CD4-positive, CD25-positive, alpha-beta regulatory T cell (primary cell): ENCODE measurements at places on chromosomes 2 and 18.

DNA sequence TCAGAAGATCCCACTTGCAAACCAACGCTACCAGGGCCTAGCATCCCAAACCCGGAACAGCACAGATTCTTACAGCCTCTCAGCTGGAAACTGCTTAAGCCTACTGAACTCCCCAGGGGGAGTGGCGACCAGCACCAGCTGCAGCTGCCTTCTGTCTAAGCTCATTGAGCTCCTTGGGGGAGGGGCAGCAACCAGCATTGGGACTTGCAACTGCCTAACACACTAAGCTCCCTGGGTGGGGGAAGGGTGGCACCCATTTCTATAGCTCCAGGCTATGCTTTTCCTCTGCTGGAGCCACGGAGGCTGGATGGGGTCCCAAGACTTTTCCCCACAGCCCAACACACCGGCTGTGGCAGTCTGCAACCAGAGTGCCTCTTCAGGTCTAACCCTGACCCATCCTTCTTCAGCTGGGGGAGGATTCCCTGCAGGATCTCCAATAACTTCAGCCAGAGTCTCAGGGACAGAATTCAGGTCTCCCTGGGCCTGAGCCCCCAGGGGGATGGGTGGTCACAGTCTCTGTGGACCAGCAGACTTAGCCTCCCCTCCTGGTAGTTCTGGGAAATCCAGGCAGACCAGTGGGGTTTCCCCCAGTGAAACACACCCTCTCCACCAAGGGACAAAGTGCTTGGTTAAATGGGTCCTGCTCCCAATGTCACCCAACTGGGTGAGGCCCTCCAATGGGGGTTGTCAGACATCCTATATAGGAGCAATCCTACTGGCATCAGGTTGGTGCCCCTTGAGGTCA is 45.9 kb upstream of the ITGA4 start:
- DNase-seq, result no peak

- no peak for DNase-seq
Observed at GRCh38 chr2:28434600-28434989, 41.9 kb downstream of the FOSL2 start.

GRCh38 chr18:36533446-36534153 is 236.1 kb downstream of the FHOD3 start:
- no peak for DNase-seq

GRCh38 chr2:29047083-29047845 is 27.1 kb downstream of the PCARE start:
- DNase-seq, result no peak

DNA sequence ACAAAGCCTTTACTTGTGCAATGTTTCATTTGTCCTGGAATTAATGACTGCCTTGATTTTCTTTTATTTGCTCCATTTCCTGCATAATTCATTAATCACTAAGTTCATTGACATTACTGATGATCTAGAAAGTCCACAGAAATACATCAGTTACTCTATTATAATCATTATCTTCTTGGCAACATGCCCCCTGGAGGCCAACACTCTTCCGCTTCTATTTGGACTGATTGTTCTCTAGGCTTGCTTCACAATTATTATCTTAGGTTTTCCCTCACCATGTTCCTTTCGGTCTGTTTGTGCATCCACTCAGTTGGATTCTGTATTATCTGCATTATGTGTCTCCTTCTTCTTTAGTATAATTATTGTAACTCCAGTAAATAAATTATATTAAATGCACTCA is 461.0 kb upstream of the CDH2 start:
- no peak for DNase-seq

DNA sequence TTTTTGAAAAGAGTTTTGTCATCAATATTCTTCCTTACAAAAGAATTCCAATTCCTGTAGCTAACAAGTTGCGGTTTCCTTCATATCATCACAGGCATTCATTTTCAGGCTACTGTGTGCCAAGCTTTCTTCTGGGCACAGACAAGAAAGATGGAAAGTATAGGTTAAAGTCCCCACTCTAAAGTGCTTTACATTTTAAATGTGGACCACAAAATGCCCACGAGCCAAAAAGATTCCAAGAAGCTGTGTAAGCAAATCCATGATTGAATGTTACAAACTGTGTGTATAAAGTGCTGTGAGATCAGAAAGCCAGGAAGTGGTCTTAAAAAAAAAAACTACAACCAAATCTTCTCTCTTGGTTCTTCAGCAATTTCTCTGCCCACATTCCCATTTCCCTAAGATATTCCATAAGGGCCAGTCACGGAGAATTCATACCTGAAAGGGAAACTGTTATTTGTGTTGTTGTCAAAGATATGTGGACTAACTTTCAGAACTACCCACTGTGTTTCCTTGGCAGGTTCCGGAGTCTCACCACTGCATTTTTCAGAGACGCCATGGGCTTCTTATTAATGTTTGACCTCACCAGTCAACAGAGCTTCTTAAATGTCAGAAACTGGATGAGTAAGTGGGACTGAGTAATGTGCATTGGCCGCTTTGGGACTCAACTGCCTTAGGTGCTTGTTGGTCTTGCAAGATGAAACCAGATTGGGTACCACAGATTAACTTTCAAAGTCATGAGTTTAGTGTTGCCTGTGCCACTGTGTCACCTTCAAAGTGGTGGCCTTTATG is 55.7 kb downstream of the RAB27B start:
- DNase-seq, result no peak

- no peak for DNase-seq
Observed at GRCh38 chr18:36297417-36298125, at the start of gene FHOD3. FHOD3 (plus strand) TSS chr18:36297713; CDS start chr18:36297836, 123 bp downstream.

DNA sequence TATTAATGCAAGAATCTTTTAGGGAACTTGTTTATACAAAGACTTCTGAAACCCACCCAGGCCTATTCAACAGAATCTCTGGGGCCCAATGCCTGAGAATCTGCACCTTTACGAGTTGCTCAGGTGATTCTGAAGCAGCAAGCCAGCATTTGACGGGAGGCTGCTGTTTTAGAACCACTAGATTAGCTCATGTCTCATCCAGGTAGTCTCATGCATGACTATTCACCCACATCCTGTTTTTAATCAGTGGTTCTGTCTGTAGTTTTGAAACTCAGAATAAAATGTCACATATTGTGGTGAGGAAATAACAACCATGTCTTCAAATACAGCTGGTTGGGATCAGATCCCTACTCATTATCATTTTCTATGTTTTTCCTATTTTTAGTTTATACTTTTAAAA is 39.5 kb downstream of the CYTIP start:
- DNase-seq, result peak; percentile 94

DNA sequence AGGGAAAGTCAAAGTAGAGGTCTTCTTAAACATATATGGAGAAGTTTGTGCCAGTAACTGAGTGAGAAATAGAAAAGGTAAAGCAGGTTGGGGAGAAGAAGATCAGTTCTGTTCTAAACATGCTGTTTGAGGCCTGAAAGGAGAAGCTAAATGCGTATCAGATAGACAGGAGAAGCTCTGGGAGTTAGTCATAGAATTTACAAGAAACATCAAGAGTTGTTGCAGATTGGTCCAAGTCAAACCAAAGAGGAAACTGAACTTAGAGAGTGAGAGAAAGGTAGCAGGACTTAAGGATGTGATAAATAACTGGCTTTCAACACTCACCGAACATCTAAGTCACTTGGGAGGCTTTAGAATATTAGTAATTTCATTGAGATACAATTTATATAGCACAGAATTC is 29.2 kb upstream of the CERS6 start:
- no peak for DNase-seq

- no peak for DNase-seq
Observed at GRCh38 chr18:48536516-48536915, 2.3 kb upstream of the CTIF start.

DNA sequence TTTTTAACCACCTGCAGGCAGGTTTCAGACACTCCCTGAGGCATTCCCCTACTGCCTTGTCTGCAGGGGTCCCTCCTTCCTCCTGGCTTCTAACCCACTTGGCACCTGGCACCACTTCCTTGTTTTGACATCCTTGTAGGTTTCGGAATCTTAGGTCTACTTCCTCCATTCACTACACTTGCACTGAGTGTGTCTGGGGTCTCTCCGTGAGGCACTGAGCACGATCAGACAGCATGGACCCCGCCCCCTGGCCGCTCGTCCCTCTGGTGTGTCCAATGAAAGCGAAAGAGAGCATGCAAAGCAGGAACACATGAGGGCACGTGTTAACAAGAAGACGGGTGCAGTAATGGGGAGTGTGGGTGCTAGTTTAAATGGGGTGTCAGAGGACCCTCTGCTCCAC is 63.8 kb downstream of the HAUS1 start:
- DNase-seq, result no peak

GRCh38 chr18:66819235-66819634 is 215.3 kb upstream of the CDH19 start:
- DNase-seq, result no peak

DNA sequence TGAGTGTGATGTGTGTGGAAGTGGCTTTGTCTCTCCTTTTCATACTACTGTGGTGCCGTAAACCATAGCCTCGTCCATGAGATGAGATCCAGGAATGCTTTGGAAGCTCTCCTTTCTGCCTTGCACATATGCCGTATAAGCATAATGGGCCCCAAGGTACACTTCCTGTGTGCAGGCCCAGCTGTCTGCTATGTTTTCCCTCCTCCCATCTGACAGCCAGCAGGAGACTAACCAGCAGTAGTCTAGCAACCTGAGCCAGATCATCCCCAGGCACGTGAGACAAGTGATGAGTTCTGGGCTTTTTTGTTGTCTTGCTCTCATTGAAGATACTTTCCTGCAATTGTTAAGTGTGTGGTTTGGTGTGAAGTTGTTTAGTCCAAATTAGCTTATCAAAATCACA is 555.5 kb upstream of the LRRTM4 start:
- no peak for DNase-seq

GRCh38 chr2:99811544-99811943 is 321.7 kb upstream of the REV1 start:
- DNase-seq, result no peak

DNA sequence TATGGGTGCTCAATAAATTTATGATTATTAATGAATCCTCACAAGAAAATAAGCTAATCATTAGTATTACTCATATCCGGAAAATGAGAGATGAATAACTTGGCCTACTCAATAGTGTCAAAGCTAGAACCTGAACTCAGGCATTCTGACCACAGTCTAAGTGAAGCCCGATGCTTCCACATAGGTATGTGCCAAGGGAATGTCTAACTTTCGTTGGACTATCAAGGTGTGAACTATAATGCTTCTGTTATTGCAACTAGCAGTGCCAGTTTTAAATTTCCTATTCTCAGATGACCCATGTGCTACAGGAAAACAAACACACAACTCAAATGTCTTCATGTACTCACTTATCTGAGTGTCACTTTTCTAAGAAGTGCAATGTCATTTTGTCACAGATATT is 1.8 kb downstream of the BARD1 start:
- no peak for DNase-seq

DNA sequence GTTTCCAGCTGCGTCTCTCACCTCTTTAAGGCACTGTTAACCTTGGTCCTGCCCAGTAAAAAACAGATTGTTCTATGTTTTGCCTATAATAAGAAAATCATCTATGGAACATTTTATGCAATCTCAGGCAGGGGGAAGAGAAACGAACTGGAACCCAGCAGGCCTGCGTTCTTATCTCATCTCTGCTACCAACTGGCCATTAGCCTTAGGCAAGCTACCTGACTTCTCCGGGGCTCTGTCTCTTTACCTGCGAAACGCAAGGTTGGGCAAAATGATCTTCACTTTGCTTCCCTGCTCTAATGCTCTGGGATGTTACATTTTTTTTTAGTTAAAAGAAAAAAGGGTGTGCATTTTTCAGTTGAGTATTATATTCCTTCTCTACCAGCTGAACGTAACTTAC is 70.5 kb upstream of the WIPF1 start:
- DNase-seq, result no peak

GRCh38 chr18:5276947-5277346 is 18.6 kb downstream of the ZBTB14 start:
- no peak for DNase-seq

DNA sequence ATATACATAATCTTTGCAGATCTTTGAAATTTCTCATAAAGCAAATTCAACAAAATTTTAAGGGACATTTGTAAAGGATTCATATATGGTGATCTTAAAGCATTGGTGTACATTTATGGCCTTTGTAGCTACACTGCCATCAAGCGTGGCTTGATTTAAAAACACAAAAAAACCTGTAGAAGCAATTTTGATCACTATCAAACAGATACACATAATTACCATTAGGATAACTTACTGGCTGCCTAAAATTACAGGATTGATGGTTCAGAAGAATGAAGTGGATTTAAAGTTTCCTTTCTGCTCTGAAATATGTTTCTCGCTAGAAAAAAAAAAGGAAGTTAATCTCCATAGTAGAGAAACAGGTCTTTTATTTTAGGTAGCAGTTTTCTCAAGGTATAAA is 31.4 kb downstream of the MAPRE2 start:
- DNase-seq, result no peak

DNA sequence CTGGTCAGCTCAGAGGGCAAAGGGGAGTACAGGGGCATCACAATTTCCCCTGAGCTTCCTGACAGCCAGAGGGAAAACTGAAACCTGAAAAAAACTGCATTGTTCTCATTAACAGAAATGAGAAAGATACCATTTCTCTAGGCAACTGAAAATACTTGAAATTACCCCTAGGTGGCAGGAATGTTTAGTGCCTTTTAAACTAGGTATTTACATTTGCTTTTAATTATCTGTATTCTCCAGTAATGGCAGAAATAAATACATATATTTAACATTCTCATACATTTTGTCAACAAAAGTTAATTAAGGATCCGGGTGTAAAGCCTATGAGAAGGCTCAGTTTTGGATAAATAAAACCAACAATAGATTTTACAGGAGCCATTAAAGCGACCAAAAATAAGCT is 34.5 kb downstream of the RPL31 start:
- DNase-seq, result no peak

GRCh38 chr2:30422444-30423040 is 24.5 kb upstream of the LCLAT1 start:
- peak; percentile 91 for DNase-seq

- DNase-seq, result no peak
Observed at GRCh38 chr18:79903787-79904356, 47.6 kb downstream of the SLC66A2 start.

- no peak for DNase-seq
Observed at GRCh38 chr2:176575237-176575744, 306.0 kb downstream of the MTX2 start.

GRCh38 chr2:18073601-18074000 is 195.1 kb downstream of the KCNS3 start:
- no peak for DNase-seq

DNA sequence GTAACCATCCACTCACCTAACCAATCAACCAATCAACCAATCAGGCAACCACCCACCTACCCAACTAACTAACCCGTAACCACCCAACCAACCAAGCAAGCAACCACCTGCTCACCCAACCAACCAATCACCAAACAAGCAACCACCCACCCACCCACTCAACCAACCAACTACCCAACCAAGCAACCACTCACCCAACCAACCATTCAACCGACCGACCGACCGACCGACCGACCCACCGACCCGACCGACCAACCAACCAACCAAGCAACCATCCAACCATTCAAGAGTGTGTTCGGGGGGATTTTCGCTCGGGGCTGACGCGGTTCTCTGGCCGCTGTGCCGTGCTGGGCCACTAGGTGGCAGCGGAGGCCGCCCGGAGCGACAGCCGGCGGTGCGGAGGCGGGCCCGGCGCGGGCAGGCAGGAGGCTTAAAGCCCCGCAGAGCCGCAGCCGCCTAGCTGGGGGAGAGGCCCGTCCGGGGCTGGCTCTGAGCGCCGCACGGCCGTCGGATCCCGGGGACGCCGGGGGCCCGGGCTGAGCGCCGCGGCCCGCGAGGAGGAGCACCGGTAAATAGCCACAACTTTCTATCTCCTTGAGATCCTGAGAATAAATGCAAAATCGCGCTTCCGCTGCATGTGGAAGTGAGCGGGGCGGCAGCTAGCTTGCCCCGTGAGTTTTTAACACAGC is at the start of gene MC5R:
Gene MC5R, plus strand, starts transcription at position 443 of the 689 bp plus-strand sequence. CDS start 1,617 bp downstream, outside the sequence.
- peak; percentile 62 for DNase-seq
